ENCODE measurements at places on chromosomes 4 and X.
A peak's percentile ranks its signal among the peaks of the same experiment; 100 is the strongest.

GRCh38 chr4:101337688-101338087 is 9.6 kb downstream of the PPP3CA start:
- H3K4me3 ChIP-seq = no peak overlapping the region
- H3K27me3 ChIP-seq = no peaks in the 10 kb centered on the region
- H3K36me3 ChIP-seq = peaks cover 3% of the 10 kb centered on the region
- H3K27ac ChIP-seq = no peak overlapping the region
- peaks cover 6% of the 10 kb centered on the region for H3K4me1 ChIP-seq
- DNase-seq = no peak

DNA sequence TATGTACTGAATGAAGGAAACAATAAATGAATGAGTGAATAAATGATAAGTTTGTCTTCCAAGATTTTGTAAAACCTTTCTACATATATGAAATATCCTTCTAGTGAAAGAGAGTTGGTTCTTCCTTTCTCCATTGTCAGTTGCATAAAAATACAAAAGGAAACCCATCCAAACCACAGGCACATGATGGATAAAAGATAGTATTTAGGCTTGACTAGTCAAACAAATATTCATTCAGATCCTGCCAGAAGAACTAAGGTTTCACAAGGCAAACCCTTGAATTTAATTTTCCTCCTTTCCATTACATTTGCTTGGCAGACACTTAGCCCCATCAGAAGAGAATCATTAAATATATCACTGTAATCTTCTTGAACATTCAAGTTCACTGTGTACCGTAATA is 208.4 kb downstream of the COL25A1 start:
- DNase-seq = no peak
- no peaks in the 10 kb centered on the region for H3K36me3 ChIP-seq
- no peaks in the 10 kb centered on the region for H3K4me1 ChIP-seq
- no peak overlapping the region for H3K4me3 ChIP-seq
- no peak overlapping the region for H3K27ac ChIP-seq
- no peaks in the 10 kb centered on the region for H3K27me3 ChIP-seq

GRCh38 chr4:89026542-89026941 is 30.4 kb downstream of the FAM13A start:
- H3K27me3 ChIP-seq = no peaks in the 10 kb centered on the region
- H3K4me1 ChIP-seq = peaks cover 29% of the 10 kb centered on the region
- no peak overlapping the region for H3K4me3 ChIP-seq
- no peak overlapping the region for H3K27ac ChIP-seq

- H3K4me1 ChIP-seq = no peaks in the 10 kb centered on the region
- no peaks in the 10 kb centered on the region for H3K27me3 ChIP-seq
- DNase-seq = no peak
- no peak overlapping the region for H3K27ac ChIP-seq
- no peaks in the 10 kb centered on the region for H3K36me3 ChIP-seq
Observed at GRCh38 chr4:14241574-14241973, 614.0 kb upstream of the BOD1L1 start.

DNA sequence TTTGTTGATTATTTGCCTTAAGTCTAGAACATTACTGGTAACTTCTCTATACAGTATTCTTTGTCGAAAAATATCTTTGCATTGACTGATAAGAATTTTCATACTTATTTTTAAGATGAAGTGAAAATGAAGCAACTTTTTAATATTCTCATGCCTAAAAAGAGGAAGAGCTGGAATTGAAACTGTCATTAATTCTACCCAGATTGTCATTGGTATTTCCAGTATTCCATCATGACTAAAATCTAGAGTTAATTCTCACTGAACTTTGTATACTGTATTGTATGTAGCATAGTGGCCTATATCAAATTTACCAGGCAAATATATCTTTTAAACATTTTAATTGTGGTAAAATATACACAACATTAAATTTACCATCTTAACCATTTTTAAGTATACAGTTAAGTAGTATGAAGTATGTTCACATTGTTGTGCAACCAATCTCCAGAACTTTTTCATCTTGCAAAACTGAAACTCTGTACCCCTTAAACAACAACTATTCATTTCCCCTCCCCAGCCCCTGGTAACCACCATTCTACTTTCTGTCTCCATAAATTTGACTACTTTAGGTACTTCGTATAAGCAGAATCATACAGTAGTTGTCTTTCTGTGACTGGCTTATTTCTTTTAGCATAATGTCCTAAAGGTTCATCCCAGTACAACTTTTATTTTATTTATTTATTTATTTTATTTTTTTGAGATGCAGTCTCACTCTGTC is 24.3 kb upstream of the ZNF41 start:
- H3K27me3 ChIP-seq = no peaks in the 10 kb centered on the region
- H3K4me1 ChIP-seq = no peaks in the 10 kb centered on the region
- no peak overlapping the region for H3K27ac ChIP-seq
- no peak for DNase-seq
- no peak overlapping the region for H3K4me3 ChIP-seq

GRCh38 chrX:150547375-150548115 is 20.9 kb upstream of the MTM1 start:
- peaks cover 71% of the 10 kb centered on the region for H3K4me1 ChIP-seq
- H3K27ac ChIP-seq = peak overlapping the region; percentile 48
- no peaks in the 10 kb centered on the region for H3K27me3 ChIP-seq
- no peaks in the 10 kb centered on the region for H3K36me3 ChIP-seq

- H3K4me1 ChIP-seq = peaks cover 17% of the 10 kb centered on the region
- H3K27ac ChIP-seq = no peak overlapping the region
- H3K36me3 ChIP-seq = no peaks in the 10 kb centered on the region
- H3K4me3 ChIP-seq = no peak overlapping the region
Observed at GRCh38 chrX:68842781-68843581, 14.2 kb downstream of the EFNB1 start.

DNA sequence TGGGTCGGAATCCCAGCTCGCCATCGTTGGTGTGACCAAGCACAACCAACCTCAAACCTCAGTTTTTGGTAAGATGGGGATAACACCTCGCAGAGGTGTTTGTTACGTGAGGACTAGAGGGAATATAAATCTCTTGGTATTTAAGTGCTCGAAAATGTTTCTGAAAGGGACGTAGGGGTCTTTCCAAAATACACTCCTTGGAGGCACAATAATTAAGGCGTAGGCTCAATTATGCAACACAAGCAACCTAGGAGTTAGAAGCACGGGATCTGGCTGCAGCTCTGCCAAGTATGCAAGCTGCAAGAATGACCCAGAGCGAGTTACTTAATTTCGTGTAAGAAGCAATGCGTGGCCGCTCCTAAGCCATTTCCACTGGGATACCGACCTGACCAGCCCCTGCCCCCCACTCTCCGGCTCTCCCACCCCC is 552 bp downstream of the ADH5 start:
- H3K27me3 ChIP-seq = no peaks in the 10 kb centered on the region
- peak; percentile 48 for DNase-seq
- H3K36me3 ChIP-seq = peaks cover 25% of the 10 kb centered on the region
- H3K4me3 ChIP-seq = peak overlapping the region; percentile 89
- H3K27ac ChIP-seq = peak overlapping the region; percentile 85

GRCh38 chr4:73586040-73586439 is 34.2 kb downstream of the RASSF6 start:
- peaks cover 12% of the 10 kb centered on the region for H3K4me1 ChIP-seq
- H3K36me3 ChIP-seq = no peaks in the 10 kb centered on the region
- no peaks in the 10 kb centered on the region for H3K27me3 ChIP-seq
- no peak overlapping the region for H3K4me3 ChIP-seq
- H3K27ac ChIP-seq = no peak overlapping the region
- no peak for DNase-seq

GRCh38 chr4:176156656-176157055 is 38.7 kb downstream of the SPATA4 start:
- H3K36me3 ChIP-seq = no peaks in the 10 kb centered on the region
- no peak overlapping the region for H3K27ac ChIP-seq
- no peak overlapping the region for H3K4me3 ChIP-seq
- H3K27me3 ChIP-seq = no peaks in the 10 kb centered on the region
- no peak for DNase-seq

DNA sequence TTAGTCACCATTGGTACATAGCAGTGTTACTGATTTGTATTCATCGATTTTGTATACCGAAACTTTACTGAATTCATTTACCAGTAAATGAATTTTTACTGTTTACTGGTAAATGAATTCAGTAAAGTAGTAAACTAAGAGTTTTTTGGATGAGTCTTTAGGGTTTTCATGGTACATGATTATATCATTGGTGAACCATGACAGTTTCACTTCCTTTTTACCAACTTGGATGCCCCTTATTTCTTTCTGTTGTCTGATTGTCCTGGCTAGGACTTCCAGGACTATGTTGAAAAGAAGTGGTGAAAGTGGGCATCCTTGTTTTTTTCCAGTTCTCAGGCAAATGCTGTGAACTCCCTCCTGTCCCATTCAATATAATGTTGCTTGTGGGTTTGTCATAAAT is 494.9 kb downstream of the GALNTL6 start:
- H3K27me3 ChIP-seq = no peaks in the 10 kb centered on the region
- H3K4me3 ChIP-seq = no peak overlapping the region
- no peak overlapping the region for H3K27ac ChIP-seq
- DNase-seq = no peak
- no peaks in the 10 kb centered on the region for H3K4me1 ChIP-seq

GRCh38 chrX:72687396-72687795 is 26.7 kb downstream of the PHKA1 start:
- H3K4me1 ChIP-seq = no peaks in the 10 kb centered on the region
- DNase-seq = no peak
- H3K36me3 ChIP-seq = no peaks in the 10 kb centered on the region
- H3K27me3 ChIP-seq = no peaks in the 10 kb centered on the region

GRCh38 chrX:133574716-133575115 is 159.4 kb upstream of the GPC4 start:
- no peak for DNase-seq
- no peaks in the 10 kb centered on the region for H3K4me1 ChIP-seq
- no peak overlapping the region for H3K27ac ChIP-seq
- no peaks in the 10 kb centered on the region for H3K27me3 ChIP-seq
- H3K36me3 ChIP-seq = no peaks in the 10 kb centered on the region
- no peak overlapping the region for H3K4me3 ChIP-seq

- DNase-seq = no peak
- no peak overlapping the region for H3K4me3 ChIP-seq
- no peak overlapping the region for H3K27ac ChIP-seq
- no peaks in the 10 kb centered on the region for H3K36me3 ChIP-seq
- no peaks in the 10 kb centered on the region for H3K4me1 ChIP-seq
Observed at GRCh38 chr4:148539387-148539786, 97.2 kb upstream of the NR3C2 start.
